ENCODE measurements at places on chromosomes 16 and 17.
A peak's percentile ranks its signal among the peaks of the same experiment; 100 is the strongest.

DNA sequence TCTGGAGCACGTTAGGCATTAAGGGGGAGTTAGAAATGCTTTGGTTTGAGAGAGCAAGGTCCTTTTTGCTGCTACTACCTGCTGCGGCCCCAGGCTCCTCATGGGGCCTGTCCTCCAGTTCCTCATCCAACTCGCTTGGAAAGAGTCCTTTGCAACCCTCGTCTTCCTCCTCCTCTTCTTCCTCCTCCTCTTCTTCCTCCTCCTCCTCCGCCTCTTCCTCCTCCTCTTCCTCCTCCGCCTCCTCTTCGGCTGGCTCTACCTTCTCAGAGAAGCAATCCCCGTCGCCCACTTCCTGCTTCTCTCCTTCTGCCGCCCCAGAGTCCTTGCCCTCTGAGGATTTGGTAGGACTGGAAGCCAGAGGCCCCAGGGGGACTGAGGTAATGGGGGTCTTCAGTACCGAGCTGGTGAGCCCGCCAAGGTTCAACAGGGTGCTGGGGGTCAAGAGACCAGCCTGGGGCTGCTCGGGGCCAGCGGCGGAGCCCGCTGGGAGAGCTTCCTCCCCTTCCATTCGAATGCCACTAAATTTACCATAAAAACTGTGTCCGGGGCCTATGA is 89.3 kb downstream of the ZFHX3 start:
- DNase-seq: no peak

DNA sequence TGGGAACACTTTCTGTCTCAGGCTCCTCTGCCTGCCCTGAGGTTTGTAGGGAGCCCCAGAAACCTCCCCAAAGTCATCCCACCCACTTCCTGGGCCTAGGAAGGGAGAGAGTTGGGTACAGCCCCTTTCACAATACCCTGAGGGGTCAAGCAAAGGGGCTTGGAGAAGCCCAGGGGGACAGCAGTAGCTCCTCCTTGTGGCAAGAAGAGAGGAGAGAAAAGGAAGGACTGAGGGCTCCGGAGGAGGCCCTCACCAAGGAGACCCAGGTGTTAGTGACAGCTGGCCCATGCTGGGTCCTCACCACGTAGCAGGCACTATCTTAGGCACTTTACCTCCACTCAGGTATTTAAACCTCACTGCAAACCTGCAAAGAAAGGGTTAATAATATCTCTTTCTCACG is 112.8 kb downstream of the IRX5 start:
- no peak for DNase-seq

DNA sequence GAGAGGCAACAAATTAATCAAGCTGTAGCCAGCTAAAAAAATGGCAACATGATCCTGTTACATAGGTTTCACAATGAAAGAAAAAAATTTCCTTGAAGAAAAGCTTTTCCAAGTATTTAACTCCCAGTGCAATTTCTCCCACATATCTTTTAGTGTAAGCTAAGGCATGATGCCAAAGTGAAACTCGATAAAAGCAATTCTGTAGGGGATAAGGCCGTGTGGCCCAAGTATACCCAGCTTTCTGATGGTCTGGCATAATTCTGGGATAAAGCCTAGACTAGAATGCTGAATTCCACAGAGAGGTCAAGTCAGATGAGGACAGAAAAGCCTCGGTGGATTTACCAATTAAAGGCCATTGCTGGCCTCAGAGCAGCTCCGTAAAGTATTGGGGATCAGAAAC is 36.2 kb downstream of the CTCF start:
- DNase-seq: peak; percentile 14

- DNase-seq: peak; percentile 24
Measured at GRCh38 chr16:23508589-23509440, 1.5 kb downstream of the GGA2 start.

GRCh38 chr17:72567774-72568173 is 447.0 kb downstream of the SOX9 start:
- DNase-seq: no peak

DNA sequence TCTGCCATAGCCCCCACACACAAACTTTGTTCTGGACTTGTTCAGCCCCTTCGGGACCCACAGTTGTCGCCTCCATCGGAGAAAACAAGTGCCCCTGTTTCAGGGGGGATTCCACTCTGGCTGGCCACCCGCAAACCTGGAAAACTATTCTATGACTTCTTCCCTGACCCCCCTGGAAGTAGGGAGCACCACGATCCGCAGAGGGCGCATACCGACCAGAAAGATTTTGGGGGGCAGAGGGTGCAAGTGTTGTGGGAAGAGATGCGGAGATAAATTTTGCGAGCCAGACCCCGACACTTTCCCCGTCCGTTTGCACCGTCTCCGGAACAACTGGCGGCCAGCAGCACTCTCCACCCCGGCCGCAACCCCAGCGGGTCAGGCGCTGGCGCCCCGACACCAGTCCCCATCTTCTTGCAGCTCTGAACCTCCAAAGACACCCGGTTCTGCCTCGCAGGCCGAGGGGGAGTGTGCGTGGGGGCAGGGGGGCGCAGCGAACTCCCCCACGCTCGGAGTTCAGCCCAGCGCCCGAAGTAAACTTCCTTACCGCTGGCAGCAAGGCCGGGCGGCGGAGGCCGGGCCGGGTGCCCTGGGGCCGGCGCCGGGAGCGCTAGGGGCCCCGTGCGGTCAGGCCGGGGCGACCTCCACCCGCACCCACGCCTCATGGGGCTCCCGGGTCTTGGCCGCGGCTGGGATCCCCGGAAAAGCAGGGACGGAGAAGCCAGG is 744 bp downstream of the SALL1 start:
- DNase-seq: no peak

GRCh38 chr16:67277294-67277998 is 1.9 kb upstream of the PLEKHG4 start:
- peak; percentile 99 for DNase-seq

DNA sequence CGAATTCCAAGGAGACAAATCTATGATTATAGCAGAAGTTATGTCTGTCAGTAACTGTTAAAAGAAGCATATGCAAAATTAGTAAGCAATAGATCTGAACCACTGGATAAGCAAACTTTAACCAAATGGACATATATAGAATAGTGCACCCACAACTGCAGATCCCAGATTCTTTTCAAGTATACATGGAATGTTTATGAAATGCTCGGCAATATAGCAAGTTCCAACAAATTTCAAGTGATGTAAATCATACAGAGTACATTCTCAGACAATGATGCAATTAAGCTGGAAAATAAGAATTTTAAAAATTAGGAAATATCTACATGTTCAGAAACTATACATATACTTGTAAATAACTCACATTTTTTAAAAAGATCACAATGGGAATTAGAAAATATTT is 8.4 kb upstream of the HELZ start:
- no peak for DNase-seq

DNA sequence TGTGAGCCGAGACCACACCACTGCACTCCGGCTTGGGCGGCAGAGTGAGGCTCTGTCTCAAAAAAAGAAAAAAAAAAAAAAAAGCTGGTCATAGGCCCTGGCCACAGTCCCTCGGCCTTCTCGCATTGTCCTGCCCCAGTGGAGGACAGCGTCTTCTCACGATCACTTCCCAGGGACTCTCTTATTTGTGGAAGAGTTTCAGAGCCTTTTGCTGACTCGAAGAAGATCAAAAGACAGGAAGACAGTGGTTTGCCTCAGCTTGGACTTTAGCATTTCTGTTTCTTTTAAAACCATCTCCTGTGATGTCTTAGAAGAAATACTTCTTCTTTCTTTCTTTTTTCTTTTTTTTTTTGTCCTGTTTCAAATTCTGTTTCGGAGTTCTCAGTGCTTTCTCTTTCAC is 210.0 kb downstream of the FTO start:
- DNase-seq: no peak

- peak; percentile 37 for DNase-seq
Measured at GRCh38 chr17:67442787-67443624, 65.9 kb downstream of the PITPNC1 start.

GRCh38 chr17:64295146-64295545 is 32.1 kb upstream of the TEX2 start:
- no peak for DNase-seq

- peak; percentile 5 for DNase-seq
Measured at GRCh38 chr16:49567950-49568349, 194.3 kb downstream of the C16orf78 start.

DNA sequence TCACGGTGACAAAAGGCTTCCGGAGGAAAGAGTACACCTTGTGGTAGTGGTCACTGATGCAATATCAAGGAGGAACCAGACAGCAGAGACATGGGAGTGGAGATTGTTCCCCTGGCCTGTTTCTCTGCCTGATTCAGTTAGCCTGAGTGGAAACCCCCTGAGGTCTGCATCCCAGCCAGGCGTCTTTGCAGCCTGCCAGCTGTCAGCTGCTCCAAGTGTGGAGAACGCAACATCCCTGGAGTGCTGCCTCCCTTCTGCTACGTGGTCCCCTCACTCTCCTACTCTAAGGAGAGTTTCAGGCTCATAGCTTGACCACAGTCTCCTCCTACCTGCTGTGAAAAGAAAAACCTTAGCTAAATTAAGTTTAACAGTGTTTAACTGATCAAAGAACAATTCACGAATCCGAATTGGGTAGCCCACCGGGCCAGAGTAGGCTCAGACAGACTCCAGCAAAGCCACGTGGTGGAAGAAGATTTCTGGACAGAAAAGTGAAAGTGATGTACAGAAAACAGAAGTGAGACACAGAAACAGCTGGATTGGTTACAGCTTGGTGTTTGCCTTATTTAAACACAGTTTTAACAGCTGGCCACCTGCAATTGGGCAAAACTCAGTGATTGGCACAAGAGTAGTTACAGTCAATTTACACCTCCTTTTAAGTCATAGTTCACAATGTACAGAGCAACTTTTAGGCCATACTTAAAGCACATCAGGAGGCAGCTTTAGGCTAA is 188.6 kb downstream of the DNAH9 start:
- DNase-seq: no peak

DNA sequence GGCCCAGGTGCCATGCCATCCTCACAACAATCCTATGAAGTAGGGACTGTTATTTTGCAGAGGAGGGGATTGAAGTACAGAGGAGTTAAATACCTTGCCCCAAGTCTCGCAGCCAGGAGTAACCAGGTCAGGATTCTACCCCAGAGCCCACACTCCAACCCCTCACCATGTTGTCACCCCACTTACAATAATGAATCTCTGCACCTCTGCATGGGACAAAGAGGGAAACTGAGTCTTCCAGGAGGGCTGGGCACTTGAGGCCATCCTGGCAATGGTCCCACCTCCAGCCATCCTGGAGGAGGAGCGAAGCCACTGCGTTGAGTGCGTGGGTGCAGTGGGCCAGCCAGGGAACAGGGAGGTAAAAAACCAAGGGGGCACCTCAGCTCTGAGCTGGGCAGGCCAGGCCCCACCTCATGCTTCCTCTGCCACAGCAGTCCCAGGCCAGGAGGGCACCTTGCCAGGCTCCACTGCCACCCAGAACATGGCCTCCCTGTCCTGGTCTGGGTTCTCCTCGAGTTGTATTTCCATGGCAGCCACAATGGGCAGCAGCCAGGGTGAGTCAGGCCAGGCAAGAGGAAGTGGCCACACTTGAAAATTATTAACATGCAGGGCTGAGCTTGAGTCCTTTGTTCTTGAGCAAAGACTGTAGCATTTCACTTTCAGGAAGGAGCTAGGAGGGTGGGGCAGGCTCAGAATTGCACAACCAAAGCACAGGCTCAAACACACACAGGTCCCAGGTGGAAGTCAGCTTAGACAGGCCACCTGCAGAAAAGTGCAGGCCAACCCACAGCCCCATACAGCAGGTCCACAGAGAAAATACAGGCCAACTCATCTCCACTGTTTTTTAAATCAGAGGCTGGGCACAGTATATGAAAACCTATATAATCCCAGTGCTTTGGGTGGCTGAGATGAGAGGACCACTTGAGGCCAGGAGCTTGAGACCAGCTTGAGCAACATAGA is 52.1 kb downstream of the CUEDC1 start:
- peak; percentile 85 for DNase-seq

- no peak for DNase-seq
Measured at GRCh38 chr17:1112875-1113274, 66.9 kb downstream of the ABR start.

- no peak for DNase-seq
Measured at GRCh38 chr16:8630255-8630953, 8.9 kb downstream of the METTL22 start.

DNA sequence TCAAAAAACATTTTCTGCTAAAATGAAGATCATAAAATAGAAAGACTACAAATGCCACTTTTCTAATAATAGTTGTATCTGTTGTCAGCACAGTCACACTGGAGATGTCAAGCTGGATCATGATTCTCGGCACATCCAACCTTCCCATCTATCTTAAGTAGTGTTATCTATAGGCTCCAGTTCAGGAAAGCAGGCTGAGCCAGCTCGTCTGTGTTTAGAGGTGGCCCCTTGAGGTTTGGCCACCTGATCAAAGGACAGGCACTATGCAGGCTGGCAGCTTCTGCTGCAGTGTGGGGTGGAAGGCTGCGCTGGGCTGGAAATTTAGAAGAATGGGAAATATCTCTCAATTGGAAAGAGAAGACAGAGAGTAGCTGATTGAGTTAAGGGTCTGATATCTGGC is 32.4 kb downstream of the SMYD4 start:
- DNase-seq: no peak

DNA sequence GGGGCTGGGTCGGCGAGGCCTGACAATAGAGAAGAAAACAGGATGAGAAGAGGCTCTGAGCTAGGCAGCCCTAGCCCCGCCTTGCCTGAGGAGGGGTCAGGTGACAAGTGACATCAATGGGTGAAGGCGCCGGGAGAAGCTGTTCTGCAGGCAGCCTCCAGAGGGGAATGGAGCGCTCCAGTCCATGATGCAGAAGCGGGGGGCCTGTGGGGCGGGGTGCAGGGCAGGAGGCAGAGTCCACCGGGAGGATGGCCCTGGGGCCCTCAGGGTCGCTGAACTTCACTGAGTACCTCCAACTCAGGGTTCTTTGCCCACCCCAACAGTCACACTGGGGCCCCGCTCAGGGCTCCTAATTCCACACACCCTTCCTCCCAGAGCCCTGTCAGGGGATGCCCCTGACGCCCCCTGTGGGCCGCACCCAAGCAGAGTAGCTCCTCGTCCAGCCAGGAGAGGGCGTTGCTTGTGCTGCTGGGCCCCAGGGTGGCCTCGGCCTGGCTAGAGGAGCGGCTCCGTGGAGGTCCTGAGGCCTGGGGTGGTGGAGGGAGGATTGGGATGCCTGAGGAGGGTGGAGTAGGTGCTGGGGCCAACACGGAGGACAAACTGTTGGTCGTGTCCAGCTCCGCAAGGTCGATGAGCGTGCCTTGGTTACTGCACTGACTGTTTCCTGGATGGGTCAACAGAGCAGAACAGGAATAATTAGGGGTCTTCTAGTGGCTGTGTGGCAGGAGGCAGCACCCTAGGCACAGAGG is 20.8 kb downstream of the GGA3 start:
- peak; percentile 38 for DNase-seq

DNA sequence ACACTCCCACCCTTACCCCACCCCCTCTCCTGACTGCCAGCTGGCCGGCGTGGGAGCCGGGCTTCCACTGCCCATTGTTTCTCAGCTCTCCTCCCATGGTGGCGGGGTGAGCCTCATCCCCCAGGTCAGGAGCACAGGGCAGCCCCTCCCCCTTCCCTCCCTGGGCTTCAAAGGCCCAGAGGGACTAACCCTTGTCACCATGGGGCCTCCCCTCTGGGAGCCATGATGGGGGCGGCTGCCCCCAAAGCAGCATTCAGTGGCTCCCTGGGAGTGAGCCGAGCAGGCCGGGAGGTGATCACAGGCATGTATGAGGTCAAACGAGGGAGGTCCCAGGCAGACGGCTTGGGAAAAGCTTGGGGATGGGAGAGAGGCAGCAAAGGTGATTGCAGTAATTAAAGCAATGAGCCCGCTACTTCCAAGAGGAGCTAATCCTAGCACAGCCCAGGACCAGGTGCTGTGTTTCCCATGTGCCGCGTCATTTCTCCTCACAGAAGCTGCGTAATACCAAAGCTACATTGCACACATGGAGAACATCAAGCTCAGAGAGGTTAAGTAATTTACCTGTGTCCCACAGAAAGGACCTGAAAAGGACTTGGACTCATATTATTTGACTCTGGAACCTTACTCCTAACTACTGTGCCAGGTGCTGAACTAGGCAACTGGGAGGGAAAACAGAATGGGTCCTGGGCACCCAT is 24.5 kb downstream of the CDK5RAP3 start:
- no peak for DNase-seq
